ENCODE measurements at places on chromosomes 7 and 10. TPM values are rescaled to one million over a fixed set of nuclear protein-coding genes. Genes with fewer than 3 reads are reported as not detected.

The PRTFDC1 gene
- total RNA-seq, result 49.8 TPM

The IFIT1B gene
- total RNA-seq, result not detected

DNA sequence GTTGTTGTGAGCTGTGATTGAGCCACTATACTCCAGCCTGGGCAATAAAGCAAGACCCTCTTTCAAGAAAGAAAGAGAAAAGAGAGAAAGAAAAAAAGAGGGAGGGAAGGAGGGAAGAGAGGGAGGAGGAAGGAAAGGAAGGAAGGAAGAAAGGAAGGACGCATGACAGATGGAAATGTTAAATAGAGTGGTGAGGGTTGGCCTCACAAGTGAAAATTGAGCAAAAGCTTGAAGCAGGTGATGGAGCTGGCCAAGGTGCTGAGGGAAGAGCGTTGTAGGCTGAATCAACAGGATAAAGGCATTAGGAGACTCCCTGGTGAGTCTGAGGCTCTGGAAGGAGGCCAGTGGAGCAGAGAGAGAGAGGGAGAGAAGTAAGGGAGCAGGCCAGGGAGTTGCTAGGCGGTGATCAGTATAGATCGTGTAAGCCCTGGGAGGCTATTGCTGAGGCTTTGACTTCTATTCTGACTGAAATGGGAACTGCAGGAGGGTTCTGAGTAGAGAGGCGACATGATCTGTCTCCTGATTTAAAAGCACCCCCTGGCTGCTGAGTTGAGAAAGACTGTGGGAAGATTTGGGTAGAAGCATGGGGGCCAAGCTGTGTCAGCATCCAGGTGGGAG, 26.5 kb upstream of the TMEM248 start:
- H3K27me3 ChIP-seq, result no peaks in the 10 kb centered on the region
- no peaks in the 10 kb centered on the region for H3K4me1 ChIP-seq
- no peak overlapping the region for H3K27ac ChIP-seq
- no peak overlapping the region for H3K4me3 ChIP-seq
- H3K36me3 ChIP-seq, result no peaks in the 10 kb centered on the region

The SFRP5 gene
- not detected for total RNA-seq

DNA sequence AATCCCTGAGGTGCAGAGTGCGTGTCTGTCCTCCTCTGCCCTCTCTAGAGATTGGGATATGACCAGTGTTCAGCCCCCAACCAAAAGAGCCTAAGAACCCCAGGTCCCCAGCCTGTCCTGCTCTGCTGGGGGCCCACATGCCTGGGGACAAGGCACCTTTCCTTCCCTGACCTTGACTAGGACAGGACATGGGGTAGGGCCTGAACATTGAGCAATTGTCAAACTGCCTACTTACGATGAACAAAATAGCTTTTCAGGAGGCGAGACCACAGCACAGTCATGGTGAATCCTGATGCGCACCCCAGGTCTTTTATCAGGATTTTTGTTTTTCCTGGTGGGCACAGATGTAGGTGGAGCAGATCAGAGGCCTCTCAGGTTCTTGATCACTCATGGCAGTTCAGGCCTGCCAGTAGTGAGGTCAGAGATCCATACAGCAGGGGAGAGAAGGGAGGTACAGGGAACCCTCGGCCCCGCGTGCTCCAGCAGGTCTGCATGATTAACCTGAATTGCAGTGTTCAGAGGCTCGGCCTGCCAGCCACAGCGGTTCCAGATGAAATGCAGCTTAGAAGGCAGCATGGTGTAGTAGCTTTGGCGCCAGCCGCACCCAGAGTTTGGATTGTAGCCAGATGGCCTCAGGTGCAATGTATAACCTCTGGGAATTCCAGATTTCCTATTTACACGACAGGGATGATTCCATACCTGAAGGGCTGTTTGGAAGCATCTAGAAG, 191.3 kb downstream of the CUX1 start:
- no peak for DNase-seq
- H3K27me3 ChIP-seq, result no peaks in the 10 kb centered on the region
- H3K36me3 ChIP-seq, result no peaks in the 10 kb centered on the region
- no peak overlapping the region for H3K4me3 ChIP-seq
- H3K27ac ChIP-seq, result no peak overlapping the region

The WNT2 gene
- total RNA-seq, result not detected

DNA sequence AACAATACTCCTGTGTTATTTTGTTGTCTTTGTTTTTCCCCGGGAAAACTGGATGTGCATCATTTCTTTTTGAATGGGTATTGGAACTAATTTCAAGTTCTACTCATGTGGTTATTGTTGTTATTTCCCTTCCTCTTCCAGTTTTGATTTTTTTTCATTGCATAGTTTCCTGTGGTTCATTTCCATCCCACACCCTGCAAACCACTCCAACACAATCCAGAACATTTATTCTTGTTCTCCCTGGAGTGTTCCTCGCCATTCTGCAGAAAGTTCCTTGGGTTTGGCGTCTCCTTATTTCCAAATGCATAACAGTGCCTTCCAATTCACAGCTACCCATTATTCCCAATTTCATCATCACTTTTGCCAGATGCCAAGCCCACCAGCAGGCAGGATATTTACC, 775.1 kb downstream of the TNS3 start:
- H3K4me3 ChIP-seq, result no peak overlapping the region
- no peak for DNase-seq
- H3K27me3 ChIP-seq, result no peaks in the 10 kb centered on the region
- peaks cover 3% of the 10 kb centered on the region for H3K4me1 ChIP-seq
- H3K36me3 ChIP-seq, result no peaks in the 10 kb centered on the region

The NACAD gene
- total RNA-seq, result 1.1 TPM

The ELAPOR2 gene
- not detected for total RNA-seq

DNA sequence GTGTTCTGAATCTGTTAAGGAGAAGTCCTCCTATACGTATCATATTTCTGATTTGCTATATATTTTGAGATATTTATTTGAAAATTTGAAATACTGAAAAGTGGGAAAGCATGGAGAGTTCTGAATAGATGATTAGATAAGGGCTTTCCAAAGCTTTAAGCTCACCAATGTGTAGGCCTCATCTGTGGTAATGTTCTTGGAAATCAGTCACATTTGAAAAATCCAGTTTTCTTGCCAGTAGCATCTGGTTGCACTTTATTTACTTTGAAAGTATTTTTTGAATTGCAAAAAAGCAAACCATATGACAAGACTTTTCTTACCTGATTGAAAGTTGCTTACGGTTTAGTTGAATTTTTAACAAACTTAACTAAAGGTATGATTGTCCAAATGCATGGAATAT, 21.7 kb downstream of the ADD3 start:
- H3K27me3 ChIP-seq, result no peaks in the 10 kb centered on the region
- H3K4me3 ChIP-seq, result no peak overlapping the region
- H3K4me1 ChIP-seq, result peaks cover 30% of the 10 kb centered on the region
- DNase-seq, result no peak

DNA sequence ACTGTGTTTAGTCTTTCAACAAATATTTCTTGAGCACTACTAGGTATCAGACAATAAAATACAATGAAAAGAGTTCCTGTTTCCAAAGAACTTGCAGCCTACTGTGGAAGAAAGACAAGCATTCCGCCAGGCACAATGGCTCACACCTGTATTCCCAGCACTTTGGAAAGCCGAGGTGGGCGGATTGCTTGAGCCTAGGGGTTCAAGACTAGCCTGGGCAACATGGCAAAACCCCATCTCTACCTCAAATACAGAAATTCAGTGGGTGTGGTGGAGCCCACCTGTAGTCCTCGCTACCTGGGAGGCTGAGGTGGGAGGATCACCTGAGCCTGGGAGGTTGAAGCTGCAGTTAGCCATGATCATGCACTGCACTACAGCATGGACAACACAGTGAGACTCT, 6.1 kb downstream of the SVOPL start:
- no peak overlapping the region for H3K27ac ChIP-seq
- H3K27me3 ChIP-seq, result peaks cover 8% of the 10 kb centered on the region
- DNase-seq, result no peak

GRCh38 chr10:71585564-71586290, 133.9 kb downstream of the C10orf105 start:
- no peak overlapping the region for H3K27ac ChIP-seq
- peak; percentile 45 for DNase-seq
- H3K27me3 ChIP-seq, result no peaks in the 10 kb centered on the region
- H3K4me3 ChIP-seq, result no peak overlapping the region
- H3K4me1 ChIP-seq, result peaks cover 18% of the 10 kb centered on the region

- H3K4me1 ChIP-seq, result no peaks in the 10 kb centered on the region
- no peak overlapping the region for H3K4me3 ChIP-seq
- H3K27ac ChIP-seq, result no peak overlapping the region
- no peaks in the 10 kb centered on the region for H3K27me3 ChIP-seq
- no peak for DNase-seq
Measured at GRCh38 chr7:17902599-17902998, 37.7 kb downstream of the SNX13 start.

The LRRD1 gene
- total RNA-seq, result not detected

DNA sequence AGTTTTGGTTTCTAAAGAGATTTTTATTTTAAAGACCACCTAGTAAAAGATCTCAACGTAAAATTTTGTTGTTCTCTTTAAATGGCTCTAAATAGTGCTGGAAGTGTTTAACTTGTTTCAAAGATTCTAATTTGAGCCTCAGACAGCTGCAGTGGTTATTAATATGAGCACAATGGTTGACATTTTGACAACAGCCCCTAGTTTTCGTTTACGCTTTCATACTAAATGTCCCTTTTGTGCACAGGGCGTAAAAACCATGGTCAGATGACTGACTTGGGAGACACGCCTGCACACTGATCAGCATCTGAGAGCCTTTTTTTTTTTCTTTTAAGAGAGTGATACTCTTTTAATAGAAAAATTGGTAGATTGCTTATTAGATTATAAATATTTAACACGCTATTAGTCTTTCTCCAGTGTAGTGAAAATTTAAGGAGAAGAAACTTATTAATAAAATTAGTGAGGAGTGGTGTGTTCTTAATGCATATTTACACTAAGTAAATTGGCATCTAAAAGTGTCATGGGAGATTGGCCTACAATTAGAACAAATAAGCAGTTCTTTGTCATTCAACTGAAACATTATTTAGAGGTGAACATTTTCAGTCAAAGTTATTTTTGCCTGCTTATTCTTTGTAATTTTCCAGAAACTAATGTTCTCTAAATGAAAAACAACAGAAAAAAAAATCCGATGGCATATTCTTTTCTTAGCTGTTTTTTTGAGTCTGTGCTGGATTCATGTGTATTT, 182.8 kb upstream of the PHYHIPL start:
- H3K4me1 ChIP-seq, result no peaks in the 10 kb centered on the region
- H3K4me3 ChIP-seq, result no peak overlapping the region
- H3K27ac ChIP-seq, result no peak overlapping the region
- DNase-seq, result no peak
- H3K27me3 ChIP-seq, result no peaks in the 10 kb centered on the region

- no peak overlapping the region for H3K27ac ChIP-seq
- H3K36me3 ChIP-seq, result no peaks in the 10 kb centered on the region
- H3K27me3 ChIP-seq, result peaks cover 62% of the 10 kb centered on the region
- H3K4me1 ChIP-seq, result no peaks in the 10 kb centered on the region
- peak; percentile 16 for DNase-seq
- H3K4me3 ChIP-seq, result no peak overlapping the region
Measured at GRCh38 chr7:135710417-135711138, 17.4 kb downstream of the SLC13A4 start.

The TAS2R41 gene
- not detected for total RNA-seq

DNA sequence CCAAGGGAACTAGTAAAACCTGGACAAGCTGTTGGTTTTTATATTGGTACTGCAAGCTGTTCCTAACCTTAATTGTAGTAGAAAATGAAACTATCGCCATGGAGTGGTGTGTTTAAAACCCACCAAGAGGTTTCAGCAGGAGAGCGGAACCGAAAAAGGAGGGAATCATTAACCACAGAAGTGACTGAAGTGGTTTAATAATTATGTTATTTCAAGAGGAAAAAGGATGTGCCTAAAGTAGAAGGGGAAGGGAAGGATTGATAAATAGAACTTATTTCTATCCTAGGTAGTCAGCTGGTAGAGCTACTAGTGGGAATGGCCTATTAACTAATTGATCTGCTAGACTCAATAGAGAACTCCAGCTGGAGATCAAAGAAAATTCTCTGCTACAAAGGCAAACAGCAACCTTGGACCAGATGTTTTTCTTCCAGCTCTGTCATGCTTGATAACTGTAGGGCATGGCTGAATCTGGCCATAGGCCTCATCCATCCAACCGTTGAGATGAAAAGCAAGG, 91.8 kb downstream of the BAMBI start:
- no peaks in the 10 kb centered on the region for H3K36me3 ChIP-seq
- no peaks in the 10 kb centered on the region for H3K4me1 ChIP-seq
- H3K27me3 ChIP-seq, result no peaks in the 10 kb centered on the region

DNA sequence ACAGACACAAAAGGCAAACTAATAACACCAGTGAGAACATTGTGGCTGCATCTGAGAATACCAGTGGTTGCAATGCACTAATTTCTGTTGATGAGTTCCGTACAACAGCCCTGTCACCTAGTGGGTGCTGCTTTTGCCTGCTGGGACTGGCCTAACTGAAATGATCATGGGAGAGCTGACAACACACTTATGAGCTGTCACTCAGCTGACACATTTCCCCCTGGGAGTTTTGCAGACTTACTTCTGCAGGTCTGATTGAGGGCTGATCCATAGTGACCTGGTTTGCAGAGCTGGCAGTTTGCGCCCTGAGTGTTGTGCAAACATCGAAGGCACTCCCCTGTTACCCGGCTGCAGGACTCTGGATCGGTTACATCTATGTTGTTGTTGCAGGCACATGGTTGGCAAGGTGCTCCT, 60.6 kb upstream of the LAMB1 start:
- DNase-seq, result no peak
- H3K27ac ChIP-seq, result no peak overlapping the region
- H3K27me3 ChIP-seq, result no peaks in the 10 kb centered on the region
- H3K4me1 ChIP-seq, result no peaks in the 10 kb centered on the region

The NME8 gene
- not detected for total RNA-seq

DNA sequence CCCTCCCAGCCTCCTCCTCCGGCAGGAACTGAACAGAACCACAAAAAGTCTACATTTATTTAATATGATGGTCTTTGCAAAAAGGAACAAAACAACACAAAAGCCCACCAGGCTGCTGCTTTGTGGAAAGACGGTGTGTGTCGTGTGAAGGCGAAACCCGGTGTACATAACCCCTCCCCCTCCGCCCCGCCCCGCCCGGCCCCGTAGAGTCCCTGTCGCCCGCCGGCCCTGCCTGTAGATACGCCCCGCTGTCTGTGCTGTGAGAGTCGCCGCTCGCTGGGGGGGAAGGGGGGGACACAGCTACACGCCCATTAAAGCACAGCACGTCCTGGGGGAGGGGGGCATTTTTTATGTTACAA, 83.3 kb downstream of the PAX2 start:
- H3K4me1 ChIP-seq, result peaks cover 17% of the 10 kb centered on the region
- no peak overlapping the region for H3K27ac ChIP-seq
- DNase-seq, result peak; percentile 30
- peaks cover 99% of the 10 kb centered on the region for H3K27me3 ChIP-seq

The NXPH1 gene
- total RNA-seq, result not detected

GRCh38 chr7:102873470-102874165, 39.2 kb upstream of the LRRC17 start:
- no peak for DNase-seq
- no peaks in the 10 kb centered on the region for H3K36me3 ChIP-seq
- no peak overlapping the region for H3K27ac ChIP-seq
- H3K4me1 ChIP-seq, result peaks cover 22% of the 10 kb centered on the region
- peaks cover 56% of the 10 kb centered on the region for H3K27me3 ChIP-seq

GRCh38 chr10:126459878-126460481, 71.7 kb upstream of the ADAM12 start:
- peaks cover 4% of the 10 kb centered on the region for H3K27me3 ChIP-seq
- H3K27ac ChIP-seq, result no peak overlapping the region
- peak; percentile 78 for DNase-seq
- H3K36me3 ChIP-seq, result no peaks in the 10 kb centered on the region

The VGF gene
- 14.4 TPM for total RNA-seq

All from A673 (cell line).